Stimulated activated effector memory CD8-positive, alpha-beta T cell treated with anti-CD3 and anti-CD28 coated beads, Interleukin-12 subunit alpha, Interleukin-12 subunit beta, amount 100 ng/mL, for 72 hours (primary cell): ENCODE measurements at places on chromosomes 4 and X.

- no peak for DNase-seq
These were observed 53.4 kb downstream of the AFAP1 start for GRCh38 chr4:7886007-7886973.

- DNase-seq: no peak
These were observed 139.7 kb downstream of the TSPAN5 start for GRCh38 chr4:98518559-98519267.

DNA sequence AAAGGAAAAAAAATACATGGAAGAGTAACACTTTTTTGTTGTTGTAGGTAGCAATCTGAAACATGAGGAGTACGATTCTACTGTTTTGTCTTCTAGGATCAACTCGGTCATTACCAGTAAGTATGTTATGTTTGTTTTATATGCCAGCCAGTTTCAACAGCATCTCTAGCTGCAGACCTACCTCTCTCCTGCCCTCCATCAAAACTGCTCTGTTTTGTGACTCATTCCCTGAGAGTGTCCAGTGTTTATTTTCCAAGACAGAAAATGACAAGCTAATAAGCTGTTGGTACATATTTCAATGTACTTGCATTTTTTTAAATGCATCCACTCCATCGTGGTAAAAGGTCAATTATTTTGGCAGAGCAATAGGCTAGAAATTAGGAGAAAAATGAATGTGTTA lies 347 bp downstream of the AMTN start:
- no peak for DNase-seq

GRCh38 chr4:140374130-140374477 lies 658 bp downstream of the SCOC start:
- DNase-seq: no peak

GRCh38 chrX:111874241-111874640 lies 1.7 kb upstream of the TRPC5OS start:
- DNase-seq: no peak

GRCh38 chr4:163485589-163485988 lies 8.9 kb upstream of the TMA16 start:
- DNase-seq: no peak

DNA sequence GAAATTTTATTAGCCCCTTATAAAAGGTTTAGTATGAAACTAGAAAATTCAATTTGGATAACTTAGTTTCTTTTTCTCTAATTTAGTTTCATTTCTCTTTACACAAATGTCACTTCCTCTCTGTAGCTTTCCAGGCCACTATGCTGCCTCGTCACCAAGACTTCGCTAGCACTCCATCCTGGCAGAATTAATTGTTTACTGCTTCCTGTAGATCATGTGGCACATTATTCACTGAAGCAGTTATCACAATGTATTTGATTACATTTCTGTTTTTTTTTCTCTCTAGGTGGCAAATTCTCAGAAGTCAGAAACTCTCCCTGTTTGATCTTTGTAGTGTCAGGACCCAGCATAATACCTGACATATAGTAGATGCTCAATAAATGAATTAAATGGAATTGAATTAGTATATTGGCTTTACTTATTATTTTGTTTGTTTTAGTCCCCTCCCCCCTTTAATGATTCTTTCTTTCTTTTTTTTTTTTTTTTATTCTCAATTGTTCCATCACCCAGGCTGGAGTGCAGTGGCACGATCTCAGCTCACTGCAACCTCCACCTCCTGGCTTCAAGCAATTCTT lies 9.3 kb upstream of the SAT1 start:
- no peak for DNase-seq

DNA sequence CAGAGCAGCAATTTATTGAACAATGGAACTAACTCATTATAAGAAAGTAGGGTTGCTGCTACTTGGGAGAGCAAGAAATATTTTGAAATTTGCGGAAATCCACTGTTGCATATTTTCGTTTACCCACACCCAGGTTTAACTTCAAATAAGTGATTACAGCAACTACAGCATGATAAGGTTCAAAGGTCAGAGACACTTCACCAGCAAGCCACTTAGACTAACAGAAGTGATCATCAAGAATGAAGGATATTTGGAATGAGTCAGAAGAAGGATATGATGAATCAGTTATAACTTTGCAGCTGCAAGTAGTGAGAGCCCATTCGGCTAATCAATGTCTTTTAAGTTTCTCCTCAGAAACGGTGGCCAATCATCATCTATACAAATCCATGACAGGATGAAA lies 199.3 kb downstream of the TMA16 start:
- no peak for DNase-seq

GRCh38 chrX:48458711-48459110 lies 11.3 kb downstream of the SLC38A5 start:
- DNase-seq: no peak

DNA sequence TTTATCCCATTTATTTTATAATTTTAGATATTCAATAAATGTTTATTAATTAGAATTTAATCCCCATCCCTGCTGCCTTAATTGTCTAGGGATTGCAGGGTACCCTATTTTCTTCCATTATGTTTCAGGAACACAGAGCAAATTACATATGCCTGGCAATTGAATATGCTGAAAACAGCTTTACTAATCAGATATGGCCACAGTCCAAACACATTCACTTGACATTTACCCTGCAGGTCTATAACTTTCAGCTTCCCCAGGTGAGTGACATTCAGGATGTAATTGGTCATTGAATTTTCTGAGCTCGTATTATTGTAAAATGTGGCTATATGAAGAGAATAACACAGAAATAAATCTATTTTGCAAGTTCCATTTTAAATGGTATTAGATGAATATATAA lies 218.7 kb upstream of the NDST4 start:
- no peak for DNase-seq

DNA sequence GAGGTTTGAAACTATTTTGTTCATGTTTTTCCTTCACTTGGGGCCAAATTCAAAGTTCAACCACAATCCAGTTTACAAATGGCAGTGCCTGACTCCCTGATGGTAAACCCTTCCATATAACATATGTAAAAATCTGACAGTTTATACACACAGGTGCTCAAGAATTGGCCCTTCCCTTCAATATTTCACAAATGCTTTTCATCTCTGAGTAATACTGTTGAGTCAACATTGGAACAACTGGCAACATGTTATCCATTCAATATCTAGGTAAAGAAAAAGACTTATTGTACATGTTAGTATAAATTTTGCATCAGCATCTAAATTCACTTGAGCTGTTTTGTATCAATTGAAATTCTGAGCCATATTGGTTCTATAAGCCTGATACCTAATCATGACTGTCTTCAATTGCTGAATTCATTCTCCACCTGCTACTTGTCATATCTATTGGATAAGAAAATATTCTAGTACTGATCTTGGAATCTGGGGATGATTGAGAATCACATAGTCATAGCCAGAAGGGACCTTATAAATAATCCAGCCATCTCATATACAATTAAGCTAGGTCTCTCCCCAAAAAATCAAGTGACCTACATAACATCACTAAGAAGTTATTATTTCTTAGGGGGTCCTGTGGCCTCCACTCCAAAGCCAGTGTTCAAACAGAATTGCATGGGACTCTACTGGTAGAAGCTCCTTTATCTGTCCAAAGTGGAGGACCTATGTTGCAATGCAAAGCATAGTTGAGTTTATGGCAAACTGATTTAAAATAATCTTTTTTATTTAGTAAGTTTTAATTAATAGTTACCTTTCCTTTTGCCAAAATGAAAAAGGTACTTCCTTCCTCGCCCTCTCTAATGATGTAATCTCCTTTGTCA lies 61.9 kb downstream of the PRKG2 start:
- no peak for DNase-seq

GRCh38 chr4:2825740-2826139 lies 17.9 kb upstream of the ADD1 start:
- no peak for DNase-seq

GRCh38 chr4:33931026-33931425 lies 2313.3 kb downstream of the ARAP2 start:
- DNase-seq: no peak

GRCh38 chrX:20980426-20980825 lies 393.8 kb upstream of the CNKSR2 start:
- DNase-seq: no peak

DNA sequence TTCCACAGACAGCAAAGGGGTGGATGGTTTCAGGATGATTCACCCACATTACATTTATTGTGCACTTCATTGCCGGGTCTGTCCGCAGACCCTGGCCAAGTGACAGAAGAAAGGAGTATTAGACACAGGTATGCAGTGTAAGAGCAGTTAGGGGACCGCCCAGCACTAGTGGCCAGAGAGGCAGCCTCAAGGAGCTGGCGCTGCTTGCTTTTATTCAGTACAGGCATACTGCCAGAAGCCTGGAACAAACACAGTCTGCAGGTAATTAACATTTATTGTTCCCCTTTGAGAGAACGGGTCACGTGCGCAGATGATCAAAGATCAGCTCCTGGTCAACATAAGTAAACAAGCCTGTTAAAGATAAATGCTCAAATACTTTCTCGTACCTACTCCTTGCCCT lies 1639.0 kb upstream of the IGFBP7 start:
- DNase-seq: no peak

DNA sequence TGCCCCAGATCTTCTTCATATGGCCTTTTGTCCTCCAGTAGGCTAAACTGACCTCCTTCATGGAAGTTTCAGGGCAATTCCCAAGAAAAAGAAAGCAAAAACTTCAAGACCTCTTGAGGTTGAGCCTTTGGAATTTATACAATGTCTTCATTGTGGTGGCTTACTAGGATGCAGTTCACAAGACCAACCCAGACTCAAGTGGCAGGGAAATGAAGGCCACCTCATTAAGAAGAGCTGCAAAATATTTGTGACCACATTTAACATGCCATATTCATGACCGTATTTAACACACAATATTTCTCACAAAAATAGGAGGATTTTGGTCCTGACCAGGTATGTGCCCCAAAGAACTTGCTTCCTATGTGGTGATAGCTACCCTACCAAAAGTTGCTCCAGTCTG lies 605.5 kb upstream of the PITX2 start:
- no peak for DNase-seq

DNA sequence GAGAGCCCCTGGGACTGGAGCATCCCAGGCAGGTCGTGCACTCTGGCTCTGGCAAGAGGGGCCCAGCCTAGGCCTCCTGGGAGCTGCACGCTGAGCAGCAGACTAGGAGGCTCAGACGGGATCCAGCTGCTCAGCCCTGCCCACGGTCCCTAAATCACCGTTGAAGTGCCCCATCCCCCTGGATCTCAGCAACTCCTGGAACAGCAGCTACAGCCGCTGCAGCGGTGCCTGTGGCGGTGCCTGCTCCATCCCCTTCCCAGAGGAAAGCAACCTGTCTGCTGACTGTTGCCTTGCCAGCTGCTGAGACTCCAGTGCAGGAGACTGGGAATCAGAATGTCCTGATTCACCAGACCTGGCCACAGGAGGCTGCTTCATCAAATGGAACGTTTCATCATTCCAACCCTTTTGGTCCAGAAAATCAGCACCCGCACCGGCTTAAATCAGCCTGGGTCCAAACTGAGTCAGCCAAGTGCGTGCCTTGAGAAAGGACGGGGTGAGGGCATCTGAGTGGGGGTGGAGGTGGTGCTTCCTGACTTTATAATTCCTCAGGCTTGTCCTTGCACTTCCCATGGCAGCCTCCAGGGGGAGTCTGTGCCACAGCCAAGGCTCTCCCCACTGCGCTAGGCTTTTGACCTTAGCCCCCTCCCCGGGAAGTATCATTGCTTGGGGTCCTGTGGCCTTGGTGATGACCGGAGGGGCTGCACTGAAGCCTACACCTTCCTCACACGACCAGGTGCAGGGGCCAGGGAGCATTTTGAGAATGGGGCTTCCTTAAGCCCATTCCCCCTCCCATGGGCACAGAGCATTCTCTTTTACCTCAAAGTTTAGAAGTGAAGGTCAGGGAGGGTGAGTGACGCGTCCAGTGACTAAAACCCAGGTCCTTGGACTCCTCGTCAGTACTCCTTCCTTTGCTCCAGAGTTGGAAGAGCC lies 6.5 kb downstream of the ZNF185 start:
- DNase-seq: no peak

DNA sequence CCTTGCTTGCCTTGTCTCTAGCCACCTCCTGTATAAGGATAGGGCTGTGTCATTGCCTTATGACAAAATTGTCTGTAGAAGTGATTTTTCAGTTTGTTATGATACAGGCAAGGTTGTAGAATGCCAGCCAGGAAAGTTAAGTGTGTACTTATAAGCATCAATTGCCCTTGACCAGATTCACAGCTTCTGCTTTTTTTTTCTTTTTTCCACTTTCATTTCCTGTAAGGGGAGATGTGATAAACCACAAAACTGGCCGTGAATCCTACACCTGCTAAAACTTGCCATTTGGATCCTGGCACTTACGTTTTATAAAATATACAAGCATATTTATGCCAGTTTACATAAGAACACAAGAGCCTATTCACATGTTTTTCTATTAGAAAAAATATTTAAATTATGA lies 35.0 kb upstream of the BMPR1B start:
- DNase-seq: no peak
